ENCODE measurements at places on chromosomes 4 and X.

DNA sequence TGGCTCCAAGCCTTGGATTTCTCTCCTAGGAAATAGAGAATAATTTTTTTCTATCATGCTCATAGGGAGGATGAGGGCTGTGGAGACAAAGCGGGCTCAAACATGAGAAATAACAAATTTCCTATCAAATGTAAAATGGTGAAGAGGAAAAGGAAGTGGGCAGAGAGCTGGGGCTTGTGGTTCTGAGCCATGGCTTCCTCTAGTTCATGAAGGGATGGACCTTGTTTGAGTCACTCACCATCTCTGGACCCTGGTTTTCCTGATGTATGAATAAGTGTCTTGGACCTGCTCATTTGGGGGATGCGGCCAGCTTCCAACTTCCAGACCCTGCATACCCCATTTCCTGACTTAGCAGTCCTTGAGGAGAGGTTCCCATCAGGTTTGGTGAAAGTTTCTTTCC is 63.0 kb downstream of the MSX1 start:
- no peak for DNase-seq

- peak; percentile 58 for DNase-seq
Measured at GRCh38 chrX:69285881-69286564, 120.8 kb upstream of the PJA1 start.

DNA sequence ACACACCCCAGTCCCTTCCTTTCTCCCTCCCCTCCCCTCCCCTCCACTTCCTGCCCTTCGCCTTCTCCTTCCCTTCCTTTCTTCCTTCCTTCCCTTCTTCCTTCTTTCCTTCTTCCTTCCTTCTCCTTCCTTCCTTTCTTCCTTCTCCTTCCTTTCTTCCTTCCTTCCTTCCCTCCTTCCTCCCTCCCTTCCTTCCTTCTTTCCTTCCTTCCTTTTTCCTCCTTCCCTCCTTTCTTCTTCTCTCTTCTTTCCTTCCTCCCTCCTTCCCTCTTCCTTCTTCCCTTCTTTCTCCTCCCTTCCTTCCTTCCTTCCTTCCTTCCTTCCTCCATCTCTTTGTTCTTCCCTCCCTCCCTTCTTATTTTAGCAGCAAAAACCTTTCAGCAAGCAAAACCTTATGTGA is 162.1 kb downstream of the EFNB1 start:
- DNase-seq = no peak

- DNase-seq = no peak
Measured at GRCh38 chrX:66008328-66008970, 31.4 kb downstream of the VSIG4 start.

- no peak for DNase-seq
Measured at GRCh38 chrX:96979766-96980165, 96.1 kb downstream of the RPA4 start.

DNA sequence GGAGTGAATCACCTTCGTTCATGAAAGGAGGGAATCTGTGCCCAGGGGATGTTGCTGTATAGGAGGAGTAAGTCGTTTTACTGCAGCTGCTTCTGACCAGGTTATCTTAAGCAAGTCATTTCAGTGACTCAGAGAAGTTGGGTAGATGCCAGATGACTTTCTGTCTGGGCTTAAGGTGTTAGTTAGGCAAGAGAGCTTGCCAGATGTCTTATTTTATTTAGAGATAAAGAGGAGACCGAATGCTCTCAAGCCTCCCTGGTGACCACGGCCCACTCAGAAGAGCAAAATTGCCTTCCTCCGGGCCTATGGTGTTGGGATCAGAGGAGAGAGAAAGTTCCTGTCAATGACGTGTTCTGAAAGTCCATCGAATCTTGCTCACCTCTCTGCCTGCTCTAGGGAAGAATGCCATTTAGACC is 16.3 kb upstream of the ZNF827 start:
- no peak for DNase-seq

All from activated CD4-positive, alpha-beta T cell treated with anti-CD3 and anti-CD28 coated beads, Interleukin-10, Interleukin-2, amounts not matched to agents 100 ng/mL and 50 ng/mL, durations not matched to agents 16 hours and 8 hours (primary cell).